ENCODE measurements at places on chromosomes 5 and 9.

DNA sequence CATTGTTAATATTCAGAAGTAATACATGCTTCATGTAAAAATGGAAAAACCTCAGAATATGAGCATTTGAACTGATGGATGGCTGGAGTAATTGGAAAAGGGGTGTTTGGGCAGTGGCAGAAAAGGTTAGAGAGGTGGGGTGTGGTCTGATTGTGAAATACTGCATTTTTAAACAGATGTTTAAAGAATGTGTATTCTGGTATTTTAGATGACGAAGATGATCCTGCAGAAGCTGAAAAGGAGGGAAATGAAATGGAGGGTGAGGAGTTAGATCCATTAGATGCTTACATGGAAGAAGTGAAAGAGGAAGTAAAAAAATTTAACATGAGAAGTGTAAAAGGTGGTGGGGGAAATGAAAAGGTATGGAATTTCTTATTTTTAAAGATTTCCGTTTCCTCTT is 18.8 kb downstream of the DDX46 start:
- DNase-seq, result no peak

- no peak for DNase-seq
These were observed 6.7 kb upstream of the PPARGC1B start for GRCh38 chr5:149723374-149723773.

- no peak for DNase-seq
These were observed 286.3 kb upstream of the VLDLR start for GRCh38 chr9:2335260-2335659.

DNA sequence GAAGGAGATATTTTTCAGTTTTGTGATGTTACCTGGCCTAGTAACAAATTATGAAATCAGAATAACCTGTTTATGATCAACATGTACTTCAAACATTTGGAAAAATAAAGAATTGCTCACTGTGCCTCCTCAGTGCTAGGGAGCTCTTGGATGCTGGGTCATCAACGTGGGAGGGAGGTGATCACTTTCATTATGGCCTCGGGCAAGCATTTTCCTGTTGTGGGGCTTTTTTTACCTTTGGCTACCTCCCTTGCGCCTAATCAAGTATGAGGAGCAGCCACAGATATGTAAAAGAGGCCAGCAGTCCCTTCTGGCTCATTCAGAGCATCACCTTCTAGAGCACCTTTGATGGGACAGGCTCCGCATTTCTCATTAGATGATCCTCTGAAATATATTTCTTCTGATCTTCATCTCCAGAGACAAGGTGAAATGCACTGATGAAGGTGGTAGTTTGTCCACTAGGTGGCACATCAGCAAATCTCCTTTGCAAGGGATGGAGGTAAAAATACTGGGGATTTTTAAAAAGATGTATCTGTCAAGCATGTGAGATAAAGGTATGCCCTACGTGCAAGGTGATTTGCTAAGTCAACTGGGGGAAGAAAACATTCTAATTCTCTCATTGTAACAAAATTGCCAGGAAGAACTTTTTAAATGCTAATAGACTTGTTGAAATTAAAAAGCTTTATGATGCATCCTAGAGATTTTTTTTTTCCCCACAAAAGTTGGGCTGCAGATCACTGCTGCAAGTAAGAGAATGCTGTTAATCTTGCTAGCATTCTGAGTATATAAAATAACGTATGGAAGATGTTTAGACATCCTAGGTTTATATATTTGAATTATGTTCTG is 218.2 kb downstream of the MAST4 start:
- DNase-seq, result peak; percentile 42

DNA sequence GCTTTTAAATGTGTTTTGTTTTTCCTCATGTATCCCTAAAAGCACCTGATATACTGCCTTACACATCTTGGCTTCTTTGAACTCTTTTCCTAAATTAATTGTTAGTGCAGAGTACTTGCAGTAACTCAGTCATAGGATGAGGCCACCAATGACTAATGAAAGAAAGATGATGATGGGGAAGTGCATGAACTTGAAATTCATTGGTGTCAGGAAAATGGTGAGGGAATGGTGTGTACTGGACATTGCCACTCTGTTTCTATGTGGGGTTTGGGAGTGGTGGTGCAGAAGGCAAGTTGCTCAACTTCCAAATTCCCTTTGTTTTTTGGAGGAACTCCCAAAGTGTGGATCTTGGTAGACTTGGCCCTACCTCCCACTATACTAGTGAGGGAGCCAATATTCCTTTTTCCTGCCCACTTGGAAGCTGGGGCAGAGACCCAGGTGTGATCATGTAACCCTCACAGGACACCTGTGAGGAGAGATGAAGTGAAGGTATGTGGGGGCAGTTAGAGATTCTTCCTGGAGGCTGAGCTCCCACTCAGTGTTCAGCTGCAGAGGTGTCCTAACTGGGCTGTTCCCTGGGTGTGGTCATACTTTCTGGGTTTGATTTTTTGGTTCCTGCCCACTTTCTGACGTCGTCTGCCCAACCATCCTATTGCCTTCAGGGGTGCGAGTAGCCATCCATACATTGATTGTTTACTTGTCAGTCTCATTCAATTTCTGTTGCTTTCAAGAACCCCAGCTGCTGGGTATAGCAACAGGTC is 298.5 kb downstream of the MAST4 start:
- DNase-seq, result peak; percentile 21

- DNase-seq, result peak; percentile 66
These were observed 18.4 kb downstream of the BASP1 start for GRCh38 chr5:17235731-17236330.

GRCh38 chr9:14066831-14067230 is 247.1 kb downstream of the NFIB start:
- DNase-seq, result no peak

GRCh38 chr9:17013010-17013409 is 121.8 kb upstream of the CNTLN start:
- no peak for DNase-seq

DNA sequence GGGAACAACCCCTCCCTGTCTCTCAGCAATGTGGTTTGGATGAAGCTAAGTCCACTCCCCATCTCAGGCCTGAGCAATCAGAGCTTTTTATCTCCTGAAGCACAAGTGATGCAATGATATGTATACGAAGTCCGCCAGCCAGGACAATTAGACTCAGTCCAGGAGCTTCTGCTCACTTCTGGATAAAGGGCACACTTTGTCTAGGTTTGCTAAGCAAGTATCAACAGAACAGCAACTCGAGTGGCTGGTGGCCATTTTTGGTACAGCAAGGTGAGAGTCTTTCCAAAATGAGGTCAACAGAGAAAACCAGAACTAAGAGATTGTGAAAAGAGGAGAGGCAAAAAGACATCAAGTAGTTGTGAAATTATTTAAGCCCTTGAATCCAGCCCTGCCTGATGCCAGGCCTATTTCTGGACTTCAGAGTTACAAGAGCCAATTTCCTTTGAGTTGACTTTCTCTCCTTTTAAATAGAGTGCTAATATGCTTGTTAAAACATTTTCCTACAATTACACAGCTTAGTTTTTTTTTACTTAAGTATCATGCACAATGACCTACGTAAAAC is 8.2 kb downstream of the NDUFA8 start:
- no peak for DNase-seq

GRCh38 chr9:137031904-137032640 is at the start of gene FUT7:
FUT7 (minus strand) TSS chr9:137032088; CDS start chr9:137031991, 97 bp downstream.
- no peak for DNase-seq

DNA sequence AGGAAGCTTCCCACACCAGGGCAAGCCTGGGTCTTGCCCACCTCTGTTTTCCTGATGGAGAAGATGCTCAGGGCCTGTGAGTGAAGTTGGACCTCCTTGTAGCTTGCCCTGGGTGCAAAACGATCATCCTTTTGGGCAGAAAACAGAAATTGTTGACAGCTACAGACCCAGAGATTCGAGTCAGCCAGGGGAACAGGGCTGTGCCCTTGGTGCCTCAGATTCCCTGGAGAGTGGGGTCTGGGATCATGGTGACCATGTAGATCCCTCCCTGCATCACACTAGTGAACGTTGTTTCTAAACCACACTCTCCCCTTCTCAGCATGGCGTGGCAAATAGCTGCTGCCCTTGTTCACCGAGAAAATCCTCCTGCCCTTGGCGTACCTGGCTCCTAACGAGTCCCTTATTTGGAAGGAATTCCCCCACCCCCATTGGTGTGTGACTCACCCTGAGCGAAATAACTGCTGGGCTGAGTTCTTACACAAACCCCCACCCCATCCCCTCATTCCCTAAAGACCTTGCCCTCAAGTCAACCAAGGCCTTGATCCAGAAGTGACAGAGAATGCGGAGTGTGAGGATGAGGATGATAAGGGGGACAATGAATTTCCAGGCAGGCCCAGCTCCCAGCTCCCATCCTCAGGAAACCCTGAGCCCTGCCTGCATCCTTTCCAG is 1.1 kb upstream of the DCANP1 start:
- DNase-seq, result no peak

GRCh38 chr9:124894035-124894740 is 32.3 kb downstream of the ARPC5L start:
- no peak for DNase-seq

DNA sequence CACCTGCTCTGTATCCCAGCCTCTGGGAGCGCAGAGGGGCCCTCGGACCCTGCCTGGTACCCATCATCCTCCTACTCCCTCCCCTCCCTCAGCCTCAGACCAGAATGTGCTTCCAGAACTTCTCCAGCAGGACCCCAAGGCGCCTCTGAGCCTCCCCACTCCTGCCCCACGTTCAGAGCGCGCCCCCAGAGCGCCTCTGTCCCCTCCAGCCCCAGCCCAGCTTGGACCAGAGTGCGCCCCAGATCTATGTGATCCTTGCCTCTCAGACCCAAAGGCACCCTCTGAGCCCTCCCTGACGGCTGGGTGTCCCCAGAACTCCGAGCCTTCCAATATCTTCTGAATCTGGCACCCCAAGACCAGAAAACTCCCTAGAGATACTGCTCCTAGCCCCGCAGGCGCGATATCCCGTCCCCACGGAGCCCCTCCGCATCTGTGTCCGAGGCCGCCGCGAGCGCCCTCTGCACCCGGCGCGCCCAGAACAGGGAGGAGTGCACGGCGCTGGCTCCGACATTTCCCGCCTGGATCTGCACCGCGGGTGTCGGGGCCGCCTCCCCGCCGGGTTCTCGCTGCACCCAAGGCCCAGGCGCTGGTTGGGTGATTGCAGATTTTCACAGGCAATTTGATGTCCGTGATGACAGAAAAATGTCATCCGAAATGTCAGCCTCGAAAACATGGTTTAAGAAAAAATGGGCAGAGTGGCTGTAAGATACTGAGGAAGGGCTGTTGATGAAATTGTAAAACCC is 522 bp downstream of the BHMT start:
- DNase-seq, result no peak

DNA sequence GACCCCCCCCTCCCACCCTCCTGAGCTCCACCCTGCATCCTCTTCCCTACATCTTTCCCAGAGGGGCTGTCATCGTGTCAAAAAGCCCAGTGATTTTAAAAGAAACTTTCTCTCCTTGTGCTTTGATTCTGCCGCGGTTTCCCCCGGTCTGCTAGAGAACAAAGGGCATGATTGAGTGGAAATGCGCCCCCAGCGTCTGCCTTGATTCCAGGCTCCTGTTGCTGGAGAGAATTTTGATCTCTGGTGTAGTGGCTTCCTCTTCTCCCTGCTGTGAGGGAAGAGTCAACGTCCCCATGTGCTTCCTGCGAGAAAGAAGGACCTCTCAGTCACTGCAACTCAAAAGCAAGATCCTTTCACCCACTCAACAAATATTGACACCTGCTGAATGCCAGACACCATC is 61.9 kb upstream of the RAPGEF1 start:
- DNase-seq, result no peak

GRCh38 chr9:2697492-2697891 is 19.8 kb upstream of the KCNV2 start:
- no peak for DNase-seq

- DNase-seq, result no peak
These were observed 421.7 kb downstream of the AGTPBP1 start for GRCh38 chr9:85319936-85320656.

DNA sequence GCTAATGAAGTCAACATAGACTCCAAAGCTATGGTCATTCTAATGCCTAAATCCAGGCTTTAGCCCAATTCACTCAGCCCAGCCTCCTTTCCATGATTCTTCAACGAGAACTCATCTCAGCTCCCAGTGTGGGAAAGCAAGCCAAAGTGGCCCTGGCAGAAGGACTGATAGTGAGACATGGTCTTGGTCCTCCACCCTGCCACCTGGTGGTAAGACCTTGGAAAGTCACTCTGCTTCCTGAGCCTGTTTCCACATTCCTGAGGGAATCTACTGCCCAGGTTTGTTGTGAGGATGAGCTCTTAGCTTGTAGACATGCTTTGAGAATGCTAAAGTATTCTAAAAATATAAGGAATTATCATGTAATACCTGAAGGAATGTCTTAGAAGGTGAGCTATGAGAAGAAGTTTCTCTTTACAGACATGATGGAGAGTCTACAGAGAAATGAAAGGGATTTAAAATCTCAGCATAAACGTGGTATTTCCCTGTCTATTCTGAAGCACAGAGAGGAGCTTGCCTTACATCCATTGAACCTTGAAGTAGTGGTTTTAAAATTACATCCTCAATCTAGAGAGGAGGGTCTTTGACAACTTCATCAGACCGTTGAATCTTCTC is 173.5 kb downstream of the TRIM32 start:
- DNase-seq, result peak; percentile 61

DNA sequence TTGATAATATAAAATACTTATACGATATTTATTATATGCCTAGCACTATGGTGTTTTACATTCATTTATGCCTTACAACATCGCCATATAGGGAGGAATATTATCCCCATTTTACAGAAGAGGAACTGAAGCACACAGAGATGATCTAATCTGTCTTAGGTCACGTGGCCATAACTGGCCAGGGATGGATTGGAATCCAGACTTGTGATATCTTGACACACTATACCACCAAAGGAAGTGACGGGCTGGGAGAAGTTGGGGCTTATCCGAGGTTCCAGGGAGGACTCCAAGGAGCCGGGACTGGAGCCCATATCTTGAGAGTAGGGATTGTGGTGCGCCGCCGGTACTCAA is 129.8 kb downstream of the TMEM174 start:
- DNase-seq, result peak; percentile 68

GRCh38 chr5:69450116-69450515 is 35.2 kb downstream of the MARVELD2 start:
- DNase-seq, result peak; percentile 89

GRCh38 chr5:111495159-111495558 is 17.2 kb downstream of the STARD4 start:
- DNase-seq, result no peak

GRCh38 chr9:22469928-22470544 is 23.4 kb downstream of the DMRTA1 start:
- DNase-seq, result peak; percentile 35

GRCh38 chr5:137605411-137605810 is 106.3 kb upstream of the SPOCK1 start:
- no peak for DNase-seq

DNA sequence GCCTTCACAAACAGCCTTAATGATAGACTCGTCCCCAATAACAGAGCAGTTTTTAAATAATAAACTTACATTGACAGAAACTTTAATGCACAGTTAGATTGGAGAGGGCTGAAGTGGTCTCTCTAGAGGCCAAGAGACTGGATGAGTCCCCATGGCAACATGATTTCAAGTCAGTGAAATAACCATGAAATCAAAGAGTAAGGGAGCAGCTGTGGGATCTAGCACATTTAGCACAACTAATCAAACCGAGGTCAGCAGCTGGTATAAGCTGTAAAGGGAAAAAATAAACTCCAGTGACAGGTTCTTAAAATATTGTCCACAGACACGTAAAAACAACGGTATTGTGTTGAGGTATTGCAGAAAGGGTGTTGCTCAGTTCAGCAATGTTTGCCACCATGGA is 916.6 kb downstream of the DNAH5 start:
- DNase-seq, result no peak

Data from fibroblast of skin of right biceps (primary cell).